ENCODE measurements at places on chromosomes 1 and 21. TPM values are rescaled to one million over a fixed set of nuclear protein-coding genes. Genes with fewer than 3 reads are reported as not detected.
A peak's percentile ranks its signal among the peaks of the same experiment; 100 is the strongest.

GRCh38 chr1:53842347-53842746, 4.3 kb upstream of the NDC1 start:
- no peak for DNase-seq

DNA sequence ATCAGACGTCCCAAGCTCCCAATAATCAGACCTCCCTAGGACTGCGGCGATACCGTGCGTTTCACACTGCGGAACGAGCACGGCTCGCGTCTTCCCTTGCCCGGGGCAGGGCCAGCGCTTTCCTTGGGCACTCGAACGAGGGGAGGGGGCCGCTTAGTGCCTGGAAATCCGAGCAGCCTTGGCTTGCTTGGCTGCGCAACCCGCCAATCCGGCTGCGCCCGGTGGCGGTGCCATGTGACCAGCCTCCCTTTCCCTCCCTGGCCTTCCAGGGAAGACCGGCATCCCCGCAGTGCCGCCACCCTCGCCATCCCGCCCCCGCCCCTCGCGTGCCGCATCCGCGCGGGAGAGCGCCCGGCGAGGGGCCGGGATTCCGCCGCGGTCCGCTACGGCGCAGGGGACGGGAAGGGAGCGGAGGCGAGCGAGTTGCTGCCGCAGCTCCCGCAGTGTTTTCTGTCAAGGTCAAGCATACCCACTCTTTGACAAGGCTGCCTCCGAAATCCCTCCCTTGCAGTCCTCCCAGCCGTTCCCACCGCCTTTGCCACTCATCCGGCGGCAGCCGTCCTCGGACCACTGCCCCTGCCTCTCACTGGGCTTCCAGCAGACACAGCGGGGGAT, 8.3 kb upstream of the RNF19B start:
- no peak for DNase-seq

DNA sequence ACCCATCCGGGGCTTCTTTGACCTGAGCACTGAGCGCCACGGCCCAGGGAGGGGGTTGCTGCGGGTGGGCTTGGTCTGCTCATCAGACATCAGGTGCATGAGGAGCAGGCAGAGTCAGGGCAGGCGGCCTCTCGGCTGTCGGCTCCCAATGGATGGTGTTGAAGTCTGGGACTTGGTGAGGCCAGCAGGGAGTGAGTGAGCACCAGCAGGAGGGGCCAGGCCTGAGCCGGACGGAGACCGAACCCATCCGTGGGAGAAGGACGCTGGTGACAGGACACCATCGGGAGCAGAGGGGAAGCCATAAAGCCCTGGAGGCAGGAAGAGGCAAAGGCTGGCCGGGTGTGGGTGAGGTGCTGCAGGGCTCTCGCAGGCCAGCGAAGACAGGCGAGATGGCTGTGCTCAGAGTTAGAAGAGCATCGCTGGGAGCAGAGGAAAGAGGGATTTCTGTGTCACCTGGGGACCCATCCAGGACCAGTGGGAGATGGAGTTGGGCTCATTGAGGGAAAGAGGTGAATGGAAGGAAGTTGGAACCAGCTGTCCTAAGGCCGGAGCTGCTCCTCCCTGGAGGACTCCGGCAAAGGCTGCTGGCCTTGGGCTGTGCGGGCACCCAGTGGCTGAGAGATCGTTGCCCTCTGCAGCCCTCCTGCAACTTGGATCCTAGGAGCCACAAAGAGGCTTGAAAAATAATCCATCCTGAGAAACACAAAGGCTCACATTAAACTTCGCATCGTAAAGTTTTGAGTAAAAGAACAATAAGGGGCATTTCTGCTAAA, 49.9 kb downstream of the PDE9A start:
- DNase-seq = no peak

- peak; percentile 33 for DNase-seq
These were observed 30.9 kb upstream of the CACYBP start for GRCh38 chr1:174968750-174969244.

- DNase-seq = no peak
These were observed 175.0 kb upstream of the COL11A1 start for GRCh38 chr1:103283371-103283770.

DNA sequence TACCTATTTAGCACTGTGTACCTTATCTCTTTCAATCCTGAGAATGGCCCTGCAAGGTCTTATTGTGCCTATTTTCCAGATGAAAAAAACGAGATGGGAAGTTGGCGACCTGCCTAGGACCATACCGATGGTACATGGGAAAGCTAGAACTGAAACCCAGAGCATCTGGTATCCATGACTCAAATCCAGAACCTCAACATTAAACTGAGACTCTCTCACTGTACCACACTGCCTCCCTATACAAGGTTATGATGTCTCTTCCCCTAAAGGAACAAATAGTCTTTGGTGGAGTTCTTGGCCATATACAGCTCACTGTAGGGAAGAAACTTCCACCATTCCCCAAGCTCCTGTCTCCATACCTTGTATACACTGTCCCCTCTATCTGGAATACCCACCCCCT, 110.7 kb downstream of the TNR start:
- no peak for DNase-seq

Gene KLHDC9
- not detected for total RNA-seq

Gene CHRM3
- total RNA-seq = 0.23 TPM

Gene RAB3B
- total RNA-seq = 0.09 TPM

Gene OR2M2
- total RNA-seq = not detected

Gene SLC35F3
- 2.0 TPM for total RNA-seq

Gene CRYAA
- total RNA-seq = not detected

Gene NR0B2
- not detected for total RNA-seq
